ENCODE measurements at places on chromosomes 2 and 18.

DNA sequence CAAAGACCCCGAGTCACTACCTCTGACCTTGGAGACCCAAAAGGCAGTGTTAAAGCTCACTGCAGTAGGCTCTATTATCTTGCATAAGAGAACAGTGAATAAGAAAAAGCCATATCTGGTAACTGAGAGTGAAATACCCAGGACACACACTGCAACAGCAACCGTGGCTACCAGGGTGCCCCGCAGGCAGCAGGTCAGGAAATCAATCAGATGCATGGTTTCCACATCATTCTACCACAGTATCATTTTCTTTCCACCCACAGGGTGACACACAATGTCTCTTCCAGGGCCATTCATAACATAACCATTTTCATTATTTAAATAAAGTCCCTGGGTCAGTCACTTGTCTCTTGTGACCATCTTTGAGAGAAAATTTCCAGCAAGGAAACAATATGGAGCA lies 131.3 kb downstream of the CCBE1 start:
- no peak for DNase-seq

- no peak for DNase-seq
These were observed 7.6 kb upstream of the MGAT5 start for GRCh38 chr2:134246154-134246874.

GRCh38 chr2:37274359-37274965 lies 43.0 kb downstream of the NDUFAF7 start:
- DNase-seq = no peak

GRCh38 chr18:26293982-26294381 lies 67.7 kb downstream of the TAF4B start:
- no peak for DNase-seq

- DNase-seq = no peak
These were observed 99.9 kb upstream of the ZFP36L2 start for GRCh38 chr2:43326101-43326825.

DNA sequence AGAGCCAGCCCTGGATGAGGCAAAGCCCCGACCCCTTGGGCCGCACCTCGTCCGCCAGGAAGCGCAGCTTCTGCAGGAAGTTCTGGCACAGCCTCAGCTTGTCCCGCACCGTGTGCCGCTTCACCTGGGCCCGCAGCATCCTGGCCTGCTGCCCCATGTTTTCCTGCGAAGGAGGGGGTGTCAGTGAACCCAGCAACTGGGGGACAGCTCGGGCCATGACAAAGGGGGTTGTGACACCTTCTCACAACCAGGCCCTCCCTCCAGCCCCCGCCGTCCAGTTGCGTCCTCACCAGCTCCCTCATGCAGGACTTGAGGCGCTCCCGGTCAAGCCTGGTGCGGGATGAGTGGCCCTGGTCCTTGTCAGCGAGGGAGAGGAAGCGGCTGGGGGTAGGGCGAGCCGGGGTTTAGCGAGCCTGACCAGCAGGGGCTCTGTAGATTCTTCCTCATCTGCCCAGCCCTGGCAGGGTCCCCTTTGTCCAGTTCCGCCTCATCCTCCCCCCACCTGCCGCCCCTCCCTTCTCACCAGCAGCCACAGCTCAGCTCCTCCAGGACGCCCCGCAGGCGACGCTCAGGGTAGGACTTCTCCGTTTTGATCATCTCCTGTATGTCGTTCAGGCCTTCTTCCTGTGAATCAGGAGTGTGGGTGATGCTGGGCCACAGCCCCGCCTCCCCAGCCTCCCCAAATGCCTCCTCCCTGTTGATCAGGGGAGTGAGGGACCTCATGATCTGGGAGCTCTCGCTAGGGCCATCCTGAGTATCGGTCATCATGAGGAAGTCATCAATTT lies 606 bp downstream of the OTOF start:
- no peak for DNase-seq

- no peak for DNase-seq
These were observed 29.6 kb downstream of the CYRIA start for GRCh38 chr2:16635791-16636699.

DNA sequence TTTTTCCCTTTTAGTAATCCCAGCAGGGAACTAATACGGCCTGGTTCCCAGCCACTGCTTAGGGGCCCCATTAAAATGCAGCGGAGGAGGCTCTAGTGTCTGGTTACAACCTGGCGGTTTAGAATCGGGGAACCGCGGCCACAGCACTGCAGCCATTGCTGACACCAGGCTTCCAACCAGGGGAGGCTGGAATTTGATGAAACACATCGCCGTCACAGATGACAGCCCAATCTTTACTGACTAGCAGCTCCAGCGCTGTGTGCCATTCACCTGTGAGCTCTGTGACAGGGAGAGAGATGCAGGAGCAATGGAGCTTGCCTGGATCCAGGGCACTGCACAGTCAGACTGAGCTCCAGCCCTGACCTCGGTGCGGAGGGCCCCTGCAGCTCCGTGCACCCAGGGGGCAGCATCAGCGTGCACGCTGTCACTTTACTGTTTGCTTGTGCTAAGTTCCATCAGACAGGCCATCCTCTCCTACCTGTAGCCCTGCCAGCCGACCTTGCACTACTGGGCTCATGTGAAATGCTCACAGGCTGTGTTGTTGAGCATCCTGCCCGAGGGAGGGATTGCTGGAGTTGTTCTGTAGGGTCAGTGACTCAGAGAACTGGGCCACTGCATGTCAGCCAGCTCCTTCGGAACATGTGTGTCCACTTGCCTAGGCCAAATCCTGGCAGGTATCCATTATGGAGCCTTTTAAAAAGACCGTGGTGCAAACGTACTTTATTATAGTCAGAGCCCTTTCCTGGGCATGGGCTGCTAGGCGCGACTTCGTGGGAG lies 203.5 kb downstream of the SEPTIN10 start:
- DNase-seq = no peak

DNA sequence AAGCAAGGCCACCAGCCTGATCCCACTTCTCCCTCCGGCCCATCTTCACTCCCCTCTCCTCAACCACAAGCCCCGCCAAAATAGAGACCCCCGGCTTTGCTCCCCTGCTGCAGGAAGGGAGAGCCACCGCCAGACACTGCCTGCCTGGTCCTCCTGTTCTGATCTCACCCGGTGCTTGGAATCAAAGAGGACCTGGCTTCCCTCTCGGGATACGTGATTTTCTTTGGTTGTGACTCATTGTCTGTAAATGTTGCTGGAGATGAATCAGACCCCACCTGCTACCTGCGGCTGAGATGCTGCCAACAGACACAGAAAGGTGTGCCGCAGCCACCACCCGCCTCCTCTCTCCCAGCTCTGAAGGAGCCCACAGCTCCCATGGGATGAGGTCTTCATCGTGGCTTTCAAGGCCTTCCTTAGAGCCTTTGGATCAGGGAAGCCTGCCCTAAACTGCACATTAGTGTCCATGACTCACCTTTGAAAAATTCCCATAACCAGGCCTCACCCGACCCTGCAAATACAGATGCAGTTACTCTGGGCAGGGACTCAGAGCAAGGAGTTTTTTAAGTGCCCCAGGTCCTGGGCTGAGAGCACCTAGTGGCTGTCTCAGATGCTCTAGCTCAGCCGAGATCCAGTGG lies 79.4 kb upstream of the ZNF532 start:
- no peak for DNase-seq

DNA sequence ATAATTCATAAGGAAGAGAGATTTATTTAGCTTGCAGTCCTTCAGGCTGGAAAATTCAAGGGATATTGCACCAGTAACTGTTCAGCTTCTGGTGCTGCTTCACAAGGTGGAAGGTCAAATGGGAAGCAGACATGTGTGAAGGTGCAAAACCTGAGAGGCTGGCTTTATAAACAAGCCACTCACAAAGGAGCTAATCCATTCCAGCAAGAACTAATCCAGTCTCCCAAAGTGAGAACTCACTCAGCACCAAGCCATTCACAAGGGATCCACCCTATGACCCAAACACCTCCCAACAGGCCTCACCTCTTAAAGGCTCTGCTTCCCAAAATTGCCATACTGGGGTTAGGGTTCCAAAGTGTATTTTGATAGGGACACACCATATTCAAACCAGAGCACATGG lies 1018.4 kb upstream of the ACVR2A start:
- DNase-seq = no peak

- no peak for DNase-seq
These were observed 13.7 kb downstream of the HES6 start for GRCh38 chr2:238225911-238226697.

GRCh38 chr2:127389778-127390435 lies 2.1 kb upstream of the MAP3K2 start:
- DNase-seq = no peak

GRCh38 chr2:26438926-26439325 lies 37.2 kb downstream of the DRC1 start:
- no peak for DNase-seq

DNA sequence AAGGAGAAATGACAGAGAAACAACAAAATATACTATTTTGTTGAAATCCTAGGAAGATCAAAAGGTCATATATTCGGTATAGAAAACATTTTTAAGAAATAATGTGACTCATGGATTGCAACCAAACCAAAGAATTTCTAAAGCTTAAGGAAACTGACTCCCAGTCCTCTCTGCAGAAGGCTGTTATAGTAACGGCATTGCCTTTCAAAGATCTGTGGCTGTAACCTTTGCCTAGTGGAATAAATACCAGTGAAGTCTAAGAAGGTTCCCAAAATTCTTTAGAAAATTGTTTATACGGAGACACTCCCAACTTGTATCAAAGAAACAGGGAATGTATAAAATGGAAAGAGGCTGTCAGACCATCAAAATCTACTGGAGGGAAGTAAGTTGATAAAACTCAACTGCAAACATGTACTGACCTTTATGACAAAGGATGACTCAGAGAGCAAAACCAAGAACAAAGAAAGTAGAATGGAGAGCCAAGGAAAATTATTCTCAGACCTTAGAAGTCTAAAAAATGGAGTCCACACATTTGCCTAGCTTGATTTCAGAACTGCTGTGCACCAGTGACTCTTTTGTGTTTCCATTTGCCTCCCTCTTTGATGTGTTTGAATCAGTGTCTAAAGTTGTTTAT lies 48.6 kb upstream of the FSIP2 start:
- no peak for DNase-seq

GRCh38 chr2:367246-367645 lies 79.4 kb upstream of the ALKAL2 start:
- no peak for DNase-seq

DNA sequence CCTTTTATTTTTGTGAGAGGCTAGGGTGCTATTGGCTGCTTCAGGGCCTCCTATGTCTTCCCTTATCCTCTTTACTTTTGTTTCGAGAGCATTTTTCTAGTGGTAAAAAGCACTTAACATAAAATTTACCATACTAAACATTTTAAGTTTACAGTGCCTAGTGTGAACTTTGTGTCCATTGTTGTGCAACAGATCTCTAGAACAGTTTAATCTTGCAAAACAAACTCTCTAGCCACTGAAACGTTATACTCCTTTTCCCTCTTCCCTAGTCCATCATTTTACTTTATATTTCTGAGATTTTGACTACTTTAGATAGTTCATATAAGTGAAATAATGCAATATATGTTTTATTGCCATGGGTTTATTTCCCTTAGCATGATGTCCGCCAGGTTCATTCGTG lies 580.6 kb downstream of the THSD7B start:
- no peak for DNase-seq

DNA sequence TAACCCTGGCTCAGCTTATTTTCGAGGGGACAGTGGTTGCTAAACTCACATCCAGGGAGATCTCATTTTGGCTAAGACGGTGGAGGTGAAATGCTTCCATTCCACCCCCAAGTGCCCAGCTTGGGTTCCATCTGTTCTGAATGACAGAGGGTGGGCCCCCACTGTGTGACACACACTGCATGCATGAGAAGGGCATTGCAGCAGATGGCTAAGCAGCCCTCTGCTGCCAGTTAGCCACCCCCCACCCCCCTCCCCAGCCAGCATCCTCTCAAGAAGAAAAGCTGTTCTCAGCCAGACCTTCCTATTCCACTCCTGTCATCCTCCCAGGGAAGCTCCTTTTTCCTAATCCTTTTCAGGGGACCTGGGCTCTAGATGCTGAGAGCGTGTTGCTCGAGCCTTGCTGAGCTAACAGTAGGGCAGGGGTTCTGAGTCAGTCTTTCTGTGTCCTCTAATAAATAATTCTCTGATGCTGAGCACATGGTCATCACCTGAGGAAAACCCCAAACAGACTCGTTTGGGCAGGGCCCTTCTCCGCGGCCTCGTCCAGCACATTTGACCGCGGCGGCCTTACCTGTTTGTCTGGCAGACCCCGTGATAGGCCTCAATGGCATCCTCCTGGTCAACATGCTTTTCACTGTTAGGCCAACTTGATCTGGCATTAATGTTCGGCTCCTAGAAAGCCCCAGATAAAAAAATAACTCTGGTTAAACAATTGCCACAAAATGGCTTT lies 49.5 kb upstream of the ACAA2 start:
- DNase-seq = no peak

DNA sequence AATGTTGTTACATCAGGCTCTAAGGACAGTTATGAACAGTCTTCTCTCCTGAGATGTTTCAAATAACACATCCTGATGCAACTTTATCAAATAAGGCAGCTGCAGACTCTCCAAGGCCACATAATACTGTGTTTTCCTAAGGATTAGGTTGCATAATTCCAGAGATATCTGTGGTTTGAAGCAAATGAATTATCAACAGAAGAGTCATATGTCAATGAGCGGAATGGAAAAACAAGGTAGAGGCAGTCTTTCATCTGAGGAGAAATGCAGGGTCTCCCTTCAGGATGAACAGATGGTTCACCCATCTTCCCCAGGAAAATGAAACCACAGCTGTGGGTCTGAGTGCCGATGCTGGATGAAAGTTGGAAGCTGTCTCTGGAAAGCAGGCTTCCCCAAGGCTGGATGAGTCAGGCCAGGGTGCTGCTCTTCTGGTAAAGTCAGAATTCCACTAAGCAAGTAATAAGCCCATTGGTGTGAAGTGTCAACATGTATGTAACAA lies 22.2 kb downstream of the LYG1 start:
- DNase-seq = no peak

GRCh38 chr2:165067643-165068486 lies 112.5 kb upstream of the SLC38A11 start:
- DNase-seq = peak; percentile 82

DNA sequence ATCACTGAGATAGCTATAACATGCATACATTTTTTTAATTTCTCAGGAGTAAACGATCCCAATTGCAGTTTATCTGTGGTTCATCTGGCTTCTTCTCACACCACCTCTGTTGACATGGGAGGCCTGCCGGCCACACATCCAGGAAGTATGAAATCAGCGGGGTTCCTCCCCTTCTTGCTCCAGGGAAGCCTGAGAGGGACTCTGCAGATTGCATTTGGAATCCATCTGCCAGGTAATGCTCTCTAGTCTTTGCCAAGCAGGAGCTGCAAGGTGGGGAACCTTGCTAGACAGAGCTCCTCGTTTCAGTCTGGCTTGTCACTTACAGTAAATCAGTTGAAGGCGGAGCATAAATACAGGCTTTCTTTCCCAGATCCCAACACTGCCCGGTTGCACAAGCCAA lies 49.9 kb downstream of the SOX11 start:
- no peak for DNase-seq

GRCh38 chr2:240146141-240146561 lies 5.7 kb upstream of the OTOS start:
- no peak for DNase-seq

DNA sequence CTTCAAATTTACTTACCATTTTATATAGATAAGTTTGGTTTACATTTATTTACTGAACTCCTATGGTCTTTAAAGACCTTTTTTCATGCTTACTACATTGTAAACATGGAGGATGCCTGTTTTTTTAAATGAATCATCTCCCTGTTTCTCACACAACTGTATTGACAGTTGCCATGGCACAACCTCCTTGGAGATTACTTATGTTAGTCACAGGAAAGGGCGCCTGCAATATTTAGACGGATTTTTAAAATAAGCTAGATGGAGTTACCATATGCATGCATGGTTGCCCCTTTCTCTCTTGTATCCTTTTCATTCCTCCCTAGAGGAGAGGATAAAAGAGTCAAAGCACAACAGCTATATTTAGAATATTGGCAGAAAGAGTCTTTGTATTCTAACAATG lies 34.8 kb upstream of the CCDC102B start:
- no peak for DNase-seq

GRCh38 chr2:239638376-239638775 lies 237.6 kb upstream of the HDAC4 start:
- no peak for DNase-seq
